Tibial nerve (tissue), 4 donors: ENCODE measurements at places on chromosomes 11 and 22. TPM values are rescaled to one million over a fixed set of nuclear protein-coding genes. Genes with fewer than 3 reads are reported as not detected.

IFITM10 gene
- 7.7 TPM for total RNA-seq

NARS2 gene
- 16.5 TPM for total RNA-seq

SLC35E4 gene
- 15.0 TPM for total RNA-seq

MTFP1 gene
- 12.0 TPM for total RNA-seq

SLC1A2 gene
- 0.39 TPM for total RNA-seq

OR52E8 gene
- total RNA-seq, result not detected

KREMEN1 gene
- 5.4 TPM for total RNA-seq

MAPK11 gene
- total RNA-seq, result 8.7 TPM

MMP10 gene
- total RNA-seq, result not detected

PLAAT3 gene
- 185 TPM for total RNA-seq

- DNase-seq, result peak; percentile 36
These were observed 77.0 kb downstream of the ZNF280B start for GRCh38 chr22:22431271-22432220.

- no peak for DNase-seq
These were observed 14.8 kb upstream of the FAM168A start for GRCh38 chr11:73612601-73613140.

DNA sequence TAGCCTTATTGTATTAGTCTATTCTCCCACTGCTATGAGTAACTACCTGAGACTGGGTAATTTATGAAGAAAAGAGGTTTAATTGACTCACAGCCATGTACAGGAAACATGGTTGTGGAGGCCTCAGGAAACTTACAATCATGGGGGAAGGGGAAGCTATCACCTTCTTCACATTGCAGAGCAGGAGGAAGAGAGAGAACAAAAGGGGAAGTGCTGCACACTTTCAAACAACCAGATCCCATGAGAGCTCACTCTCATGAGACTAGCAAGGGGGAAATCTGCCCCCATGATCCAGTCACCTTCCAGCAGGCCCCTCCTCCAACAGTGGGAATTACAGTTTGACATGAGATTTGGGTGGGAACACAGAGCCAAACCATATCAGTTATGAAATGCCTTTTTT is 179.4 kb downstream of the ARHGAP42 start:
- no peak for DNase-seq

- DNase-seq, result no peak
These were observed 18.4 kb downstream of the LRP5 start for GRCh38 chr11:68330700-68331337.

DNA sequence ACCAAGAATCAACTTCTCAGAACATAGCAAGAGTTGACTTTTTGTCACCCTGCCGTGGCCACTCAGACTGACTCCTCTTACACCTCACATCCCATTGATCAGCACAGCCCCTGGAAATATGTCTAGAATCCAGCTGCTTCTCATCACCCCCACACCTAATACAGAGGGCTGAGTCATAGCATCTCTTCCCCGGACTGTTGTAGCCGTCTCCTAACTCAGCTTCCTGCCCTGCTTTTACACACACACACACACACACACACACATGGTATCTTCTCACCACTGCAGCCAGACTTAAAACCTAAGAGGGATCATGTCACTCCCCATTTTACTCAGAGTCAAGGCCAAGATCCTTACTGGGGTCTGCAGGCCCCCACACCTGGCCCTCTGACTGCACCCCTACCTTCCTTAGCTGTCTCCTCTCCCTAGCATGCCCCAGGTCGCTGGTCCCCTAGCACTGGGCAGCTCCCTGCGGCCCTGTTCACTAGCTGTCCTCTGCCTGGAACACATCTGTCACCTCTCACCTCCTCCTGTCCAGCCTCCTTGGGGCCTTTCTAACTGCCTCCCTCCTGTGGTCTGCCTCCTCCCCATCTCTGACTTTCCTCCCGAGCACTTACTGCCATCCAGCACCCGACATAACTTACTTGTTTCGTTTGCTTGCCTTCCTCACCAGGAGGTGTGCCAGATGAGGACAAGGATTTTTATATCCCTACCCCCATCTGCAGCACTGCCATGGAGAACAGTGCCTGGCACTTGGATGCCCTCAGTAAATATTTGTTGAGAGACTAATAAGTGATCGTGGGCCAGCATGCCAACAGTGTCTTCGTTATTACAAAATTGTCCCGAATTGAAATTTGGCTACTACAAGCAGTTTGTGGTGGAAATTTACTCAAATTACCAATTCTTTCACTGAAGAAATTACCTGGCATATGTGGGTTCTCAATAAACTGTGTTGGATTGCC is 61.9 kb downstream of the BMAL1 start:
- DNase-seq, result no peak

DNA sequence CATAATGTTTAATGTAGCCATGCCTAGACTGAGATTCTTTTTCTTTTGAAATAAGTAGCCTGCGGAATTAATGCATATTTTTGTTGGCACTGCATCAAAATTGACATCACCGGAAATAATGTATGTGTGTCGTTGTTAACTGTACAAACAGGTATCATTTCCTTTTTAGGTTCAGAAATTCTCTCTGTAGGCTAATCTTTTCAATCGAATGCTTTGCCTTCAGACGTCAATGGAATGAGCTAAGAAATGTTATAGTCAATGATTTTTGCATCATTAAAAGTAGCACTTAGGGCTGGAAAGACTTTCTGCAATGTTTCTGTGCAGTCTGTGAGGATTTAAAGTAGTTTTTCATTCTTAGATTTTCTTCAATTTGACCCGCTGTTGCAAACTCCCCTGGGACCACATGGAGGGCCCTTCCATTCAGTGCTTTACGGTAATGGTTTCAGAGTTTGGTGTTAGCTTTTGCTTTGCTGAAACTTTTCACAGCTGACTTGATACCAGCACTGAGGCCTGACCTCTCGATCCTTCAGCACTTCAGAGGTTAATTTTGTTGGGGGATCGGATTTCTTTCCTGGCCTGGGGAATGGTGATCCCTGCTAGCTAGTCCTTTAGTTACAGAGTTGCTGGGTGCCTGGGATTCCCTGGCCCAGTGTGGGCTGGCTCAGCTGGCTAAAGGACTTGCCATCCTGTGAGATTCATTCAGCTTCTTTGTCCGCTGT is 137.8 kb downstream of the DBX1 start:
- DNase-seq, result no peak

- DNase-seq, result no peak
These were observed 438.1 kb downstream of the SOX6 start for GRCh38 chr11:15918212-15918611.

GRCh38 chr11:129067454-129067853 is 124.7 kb downstream of the ARHGAP32 start:
- no peak for DNase-seq

DNA sequence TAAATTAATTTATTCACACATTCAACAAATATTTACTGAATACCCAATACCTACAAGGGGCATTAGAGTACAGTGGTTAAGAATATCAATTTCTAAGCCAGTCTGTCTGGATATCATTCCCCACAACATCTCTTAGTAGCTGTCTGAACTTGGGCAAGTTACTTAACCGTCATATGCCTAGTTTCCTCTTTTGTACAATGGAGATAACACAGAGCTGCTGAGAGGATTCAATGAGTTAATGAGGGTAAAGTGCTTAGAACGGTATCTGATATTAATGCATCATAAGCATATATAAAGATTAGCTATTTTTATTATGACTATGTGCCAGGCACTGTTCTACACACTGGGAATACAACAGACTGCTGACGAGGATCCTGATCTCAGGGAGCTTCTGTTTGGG is 116.4 kb downstream of the APOL5 start:
- DNase-seq, result no peak

GRCh38 chr22:29408940-29409339 is 20.6 kb upstream of the AP1B1 start:
- no peak for DNase-seq

- DNase-seq, result no peak
These were observed 14.6 kb downstream of the DKK3 start for GRCh38 chr11:11993839-11994238.
